GM13977 (cell line): ENCODE measurements at places on chromosomes 4 and X.

DNA sequence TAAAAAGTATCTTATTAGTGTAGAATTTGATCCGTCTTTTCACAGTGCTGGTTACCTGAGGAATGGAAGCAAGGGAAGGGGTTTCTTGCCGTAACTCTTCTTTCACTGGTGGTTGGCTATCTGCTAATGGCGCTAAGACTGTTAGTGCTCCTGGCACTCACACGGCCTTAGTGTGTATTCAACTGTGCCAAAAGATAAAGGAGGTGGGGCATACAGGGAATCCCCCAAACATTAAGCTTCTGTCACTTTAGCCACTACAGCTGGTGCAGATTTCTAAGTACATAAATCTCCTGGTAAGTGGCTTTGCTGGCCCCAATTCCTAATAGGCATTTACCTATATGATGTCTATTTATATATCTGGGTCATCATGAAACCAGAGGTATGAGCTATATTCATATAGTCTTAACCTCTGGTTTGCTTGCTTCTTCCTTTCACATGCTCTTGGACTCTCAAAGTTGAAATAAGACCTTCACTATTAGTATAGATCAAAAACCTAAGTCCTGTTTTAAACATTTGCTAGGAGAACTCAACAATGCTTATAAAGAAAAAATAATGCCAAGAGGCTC, 95.1 kb downstream of the TSPAN7 start:
- DNase-seq = no peak

DNA sequence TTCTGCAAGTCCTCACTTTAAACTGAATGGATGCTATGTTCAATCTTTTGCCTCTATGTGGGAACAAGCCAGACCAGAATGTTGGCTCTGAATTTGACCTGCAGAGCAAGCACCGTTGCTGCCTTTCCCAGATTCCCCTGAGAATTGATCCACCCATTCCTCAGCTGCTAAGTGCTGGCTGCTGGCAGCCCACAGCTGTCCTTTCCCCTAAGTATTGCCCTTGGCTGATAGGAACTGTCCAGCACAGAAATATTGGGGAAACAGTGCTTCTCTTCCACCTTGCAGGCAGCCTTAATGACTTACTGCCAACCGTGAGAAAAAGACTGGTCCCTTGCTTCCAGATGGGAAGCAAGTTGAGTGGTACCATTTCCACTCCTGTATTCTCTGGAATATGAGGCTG, 475.9 kb downstream of the PDHA2 start:
- DNase-seq = no peak

- no peak for DNase-seq
These were observed 136.7 kb upstream of the PCDH18 start for GRCh38 chr4:137668885-137669545.

DNA sequence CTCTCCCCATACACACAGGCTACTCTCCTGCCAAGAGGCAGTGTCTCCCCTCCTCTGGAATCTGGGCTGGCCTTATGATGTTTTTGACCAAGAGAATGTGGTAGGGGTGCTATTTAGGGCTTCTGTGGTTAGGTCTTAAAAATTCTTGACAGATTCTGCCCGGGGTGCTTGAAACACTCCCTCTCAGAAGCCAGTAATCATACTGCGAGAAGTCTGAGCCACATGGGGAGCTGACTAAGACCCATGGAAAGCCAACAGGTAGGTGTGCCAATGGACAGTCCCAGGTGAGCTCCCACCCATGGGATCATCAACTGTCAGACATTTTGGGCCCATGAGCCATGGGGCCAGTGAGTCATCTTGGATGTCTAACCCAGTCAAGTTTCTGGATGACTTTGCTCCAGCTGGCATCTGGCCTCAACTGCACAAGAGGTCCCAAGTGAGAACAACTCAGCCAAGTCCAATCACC, 315.7 kb downstream of the FBXW7 start:
- DNase-seq = peak; percentile 13

DNA sequence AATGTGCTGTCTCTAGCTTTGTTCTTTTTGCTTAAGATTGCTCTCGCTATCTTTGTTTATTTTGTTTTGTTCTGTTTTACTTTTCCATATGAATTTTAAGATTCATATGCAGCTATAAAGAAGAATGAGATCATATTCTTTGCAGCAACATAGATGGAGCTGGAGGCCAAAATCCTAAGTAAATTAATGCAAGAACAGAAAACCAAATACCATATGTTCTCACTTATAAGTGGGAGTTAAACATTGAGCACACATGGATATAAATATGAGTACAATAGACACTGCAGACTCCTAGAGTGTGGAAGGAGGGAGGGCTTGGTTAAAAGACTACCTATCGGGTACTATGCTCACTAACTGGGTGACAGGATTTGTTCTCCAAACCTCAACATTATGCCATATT, 237.8 kb downstream of the TRAM1L1 start:
- no peak for DNase-seq

DNA sequence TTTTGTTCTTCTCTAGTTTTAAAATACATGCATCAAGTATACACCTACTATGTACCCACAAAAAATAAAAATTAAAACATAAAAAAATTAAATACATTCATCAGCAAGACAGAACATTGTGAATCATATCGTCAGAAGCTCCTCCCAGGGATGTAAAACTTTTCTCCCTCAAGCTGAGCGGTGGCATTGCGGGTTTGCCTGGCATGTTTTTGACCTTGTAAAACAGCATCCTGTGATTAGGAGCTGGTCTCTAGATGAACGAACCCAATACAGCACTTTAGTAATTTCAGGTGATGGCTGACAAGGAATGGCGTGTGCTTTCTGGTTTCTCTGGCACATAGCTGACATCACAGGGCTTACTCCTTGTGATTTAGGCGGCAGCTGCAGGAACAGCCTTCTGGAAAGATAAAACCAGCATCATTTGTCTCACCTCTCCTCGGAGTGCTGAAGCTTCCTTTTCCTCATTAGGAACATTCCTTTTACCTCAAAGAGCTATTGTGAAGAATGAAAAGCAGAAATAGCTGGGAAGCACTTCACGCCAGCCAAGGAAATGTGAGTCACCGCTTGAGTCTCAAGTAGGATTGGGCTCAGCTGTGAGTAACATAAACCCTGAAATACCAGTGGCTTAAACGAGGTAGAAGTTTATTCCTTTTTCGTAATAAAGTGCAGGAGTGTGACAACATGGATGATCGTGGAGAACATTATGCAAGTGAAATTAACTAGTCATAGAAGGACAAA, 44.3 kb downstream of the NYX start:
- no peak for DNase-seq

DNA sequence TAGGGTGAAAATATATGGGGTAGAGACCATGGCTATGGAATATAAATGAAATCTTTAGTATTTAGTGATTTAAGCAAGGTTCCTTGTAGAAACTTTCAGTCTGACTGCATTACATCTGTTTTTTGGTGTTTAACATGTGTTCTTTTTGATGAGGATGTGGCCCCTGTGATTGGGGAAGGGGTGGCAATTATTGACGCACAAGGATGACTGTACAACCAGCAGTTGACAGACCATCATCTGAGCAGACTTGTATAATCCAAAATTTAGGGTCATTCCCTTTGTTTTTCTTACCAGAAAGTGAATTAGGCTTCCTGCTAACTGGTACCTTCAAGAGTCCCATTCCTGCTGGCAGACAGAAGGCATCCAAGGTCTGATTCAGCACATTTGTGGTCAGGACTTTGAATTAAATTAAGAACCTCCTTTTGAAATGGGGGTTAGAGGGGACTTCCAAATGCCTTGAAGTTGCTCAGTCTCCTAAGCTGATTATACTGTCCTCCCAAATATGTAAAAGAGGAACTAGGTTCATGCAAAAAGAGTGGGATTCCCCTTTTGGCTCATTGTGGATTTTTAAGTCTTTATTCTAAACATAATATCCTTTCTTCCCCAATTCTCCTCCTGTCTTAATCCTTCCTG, 112.4 kb upstream of the CXCL13 start:
- DNase-seq = peak; percentile 25

GRCh38 chr4:170497112-170497511, 407.4 kb upstream of the AADAT start:
- DNase-seq = no peak

DNA sequence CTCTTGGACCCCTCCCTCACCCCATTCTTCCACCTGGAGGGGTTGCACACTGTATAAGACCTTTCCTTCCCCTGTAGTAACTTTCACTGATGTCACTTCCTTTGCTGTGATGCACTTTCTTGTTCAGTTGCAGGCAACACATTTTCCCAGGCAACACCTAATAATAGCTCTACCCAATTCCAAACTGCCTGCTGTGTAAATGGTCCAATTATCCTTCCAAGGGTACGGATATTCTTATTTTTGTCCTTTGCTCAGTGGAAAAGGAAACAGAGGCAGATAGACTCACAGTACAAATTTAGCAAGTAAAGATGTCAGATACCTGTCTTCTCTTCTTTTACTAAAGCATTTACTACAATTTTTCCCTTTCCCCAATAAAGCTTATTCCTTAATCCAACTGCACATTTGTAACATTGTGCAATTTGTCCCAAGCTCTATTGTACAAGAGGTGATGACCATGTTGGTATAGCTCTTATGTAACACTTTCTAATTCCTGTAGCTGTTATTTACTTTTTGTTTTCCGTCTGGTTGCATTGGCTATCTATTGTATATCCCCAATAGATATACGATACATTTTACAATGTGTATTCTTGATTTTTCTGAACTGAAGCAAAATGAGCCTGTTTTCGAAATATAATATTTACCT, 69.1 kb upstream of the NPFFR2 start:
- no peak for DNase-seq

- DNase-seq = no peak
These were observed 20.4 kb downstream of the NELFA start for GRCh38 chr4:1988327-1988724.

- no peak for DNase-seq
These were observed 139.3 kb downstream of the AFF1 start for GRCh38 chr4:87074121-87074488.

GRCh38 chr4:6198278-6198677, 2.1 kb downstream of the JAKMIP1 start:
- DNase-seq = no peak

DNA sequence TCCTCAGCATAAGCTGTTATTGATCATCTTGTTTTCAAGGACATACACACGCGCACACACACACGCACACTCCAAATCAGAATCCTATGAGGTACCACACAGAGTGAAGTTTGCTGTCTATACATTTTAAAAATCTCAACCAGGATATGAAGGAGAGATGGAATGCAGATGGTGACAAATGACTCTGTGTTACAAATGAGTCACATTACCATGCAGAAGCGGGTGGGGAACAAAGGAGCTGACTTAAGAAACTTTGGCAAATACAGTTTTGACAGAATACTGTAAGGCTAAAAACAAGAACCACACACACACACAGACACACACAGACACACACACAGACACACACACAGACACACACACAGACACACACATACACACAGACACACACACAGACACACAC, 81.7 kb downstream of the RELL1 start:
- DNase-seq = no peak

DNA sequence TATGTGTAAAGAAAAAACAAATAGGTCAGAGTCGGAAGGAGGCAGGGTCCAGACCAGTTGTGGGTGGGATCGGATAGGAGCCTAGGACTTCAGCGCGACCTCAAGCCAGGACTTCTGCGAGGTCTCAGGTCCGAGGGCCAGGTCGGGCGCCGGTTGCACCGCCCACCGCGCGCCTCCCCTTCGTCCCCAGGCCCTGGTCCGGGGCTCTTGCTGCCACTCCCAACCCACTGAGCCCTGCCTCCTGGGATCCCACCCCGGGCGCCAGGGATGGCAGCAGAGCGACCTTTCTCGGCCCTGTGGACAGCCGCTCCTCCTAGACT, 12.3 kb downstream of the PITX2 start:
- DNase-seq = no peak

- no peak for DNase-seq
These were observed 334.5 kb upstream of the SLC7A11 start for GRCh38 chr4:138576684-138577083.

DNA sequence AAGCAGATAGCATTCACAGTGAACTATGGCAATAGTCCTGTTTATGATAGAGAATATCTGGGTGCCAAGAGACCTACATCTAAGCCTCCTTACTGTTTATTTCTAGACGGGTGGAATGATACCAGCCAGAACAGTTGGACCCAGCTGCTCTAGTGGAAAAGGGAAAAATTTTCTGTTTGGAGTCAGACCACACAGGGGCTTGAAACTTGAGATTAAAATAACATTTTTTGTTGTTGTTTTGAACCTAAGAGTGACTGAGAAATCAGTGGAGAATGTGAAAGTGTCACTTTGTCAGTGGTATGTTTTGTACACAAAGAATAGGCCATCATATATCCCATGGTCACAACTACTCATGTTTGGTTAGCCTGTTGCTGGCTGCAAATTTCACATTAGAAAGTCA, 105.7 kb downstream of the AGTR2 start:
- DNase-seq = no peak

- no peak for DNase-seq
These were observed 841.6 kb upstream of the AADAT start for GRCh38 chr4:170931321-170931720.

DNA sequence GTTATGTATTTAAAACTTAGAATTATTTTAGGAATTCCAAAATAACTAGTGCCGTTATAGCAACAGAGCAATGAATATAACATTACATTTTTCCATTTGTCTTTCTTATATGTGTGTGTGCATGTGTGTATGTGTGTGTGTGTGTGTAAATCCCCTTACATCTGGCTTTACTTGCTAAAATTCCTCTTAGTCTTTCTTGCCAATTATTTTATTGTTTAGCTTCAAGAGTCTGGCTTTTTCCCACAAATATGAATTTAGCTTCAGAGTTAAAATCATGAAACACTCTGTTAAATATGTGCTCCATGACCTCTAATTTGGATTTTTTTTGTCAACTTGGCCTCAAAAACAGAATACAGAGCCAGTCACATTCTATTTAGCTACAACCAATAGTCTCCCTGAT, 18.9 kb downstream of the FGF13 start:
- no peak for DNase-seq

GRCh38 chr4:96183611-96184010, 343.7 kb downstream of the PDHA2 start:
- DNase-seq = no peak
